Cardiac muscle cell (in vitro differentiated cells and primary cell): ENCODE measurements at places on chromosomes 3 and 15. TPM values are rescaled to one million over a fixed set of nuclear protein-coding genes. Genes with fewer than 3 reads are reported as not detected.

GRCh38 chr3:50475348-50475747 is 28.1 kb downstream of the CACNA2D2 start:
- DNase-seq: no peak

GRCh38 chr3:46699676-46700523 is 1.3 kb upstream of the TMIE start:
- DNase-seq: no peak

DNA sequence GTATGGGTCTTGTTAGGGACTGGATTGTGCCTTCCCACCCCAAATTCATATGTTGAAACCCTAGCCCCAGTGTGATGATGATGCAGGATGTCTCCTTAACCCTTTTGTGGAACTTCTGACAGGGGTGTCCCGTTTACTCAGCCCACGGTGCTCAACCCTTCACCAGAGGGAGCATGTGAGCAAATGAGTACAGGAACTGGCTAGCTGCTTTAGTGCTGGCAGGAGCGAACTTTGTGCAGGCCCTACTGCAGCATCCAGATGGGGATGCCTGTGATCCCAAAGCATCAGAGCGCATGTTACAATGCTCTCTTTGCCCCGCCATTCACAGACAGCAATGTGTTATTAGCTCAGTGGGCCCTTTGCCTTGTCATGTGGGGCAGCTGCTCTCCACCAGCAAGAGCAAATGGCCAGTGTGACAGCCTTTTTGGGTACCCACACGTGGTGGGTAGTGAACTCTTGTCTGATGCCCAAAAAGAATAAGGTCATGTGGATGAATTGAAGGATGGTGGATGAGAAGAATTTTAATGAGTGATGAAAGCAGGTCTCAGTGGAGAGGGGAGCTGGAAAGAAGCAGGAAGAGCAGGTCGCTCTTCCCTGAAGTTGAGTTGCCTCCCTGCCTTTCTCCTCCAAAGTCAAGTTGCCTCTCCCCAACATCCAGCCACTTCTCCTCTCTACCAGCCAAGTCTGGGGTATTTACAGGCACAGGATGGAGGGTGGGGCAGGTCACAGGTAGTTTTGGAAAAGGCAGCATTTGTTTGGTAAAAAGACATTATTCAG is 63.3 kb upstream of the STRIT1 start:
- no peak for DNase-seq

FOXL2NB gene
- total RNA-seq: 0.11 TPM in 1 of 2 replicates, not detected in the other

KNG1 gene
- total RNA-seq: not detected in 2 replicates

REC114 gene
- 2.3 and 2.8 TPM in 2 replicates for total RNA-seq
